ENCODE measurements at places on chromosomes 2 and 18.

DNA sequence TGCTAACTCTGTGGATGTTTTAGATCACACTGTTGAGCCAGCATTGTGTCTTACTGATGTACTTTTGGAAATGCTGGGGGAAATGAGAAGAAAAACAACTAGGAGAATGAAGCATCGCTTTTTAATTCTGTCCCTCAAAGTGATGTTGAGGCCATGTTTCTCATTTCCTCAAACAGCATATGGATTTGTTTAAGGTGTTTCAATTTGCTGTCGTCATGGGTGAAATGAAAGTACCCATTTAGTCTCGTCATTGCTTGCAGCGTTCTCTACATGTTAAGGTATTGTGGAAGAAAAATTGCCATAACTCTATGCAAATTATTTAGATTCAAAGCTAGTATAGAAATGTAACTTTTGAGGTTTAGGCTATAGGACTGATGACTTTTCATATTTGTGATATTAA is 151.3 kb downstream of the KCTD1 start:
- DNase-seq, result no peak

- no peak for DNase-seq
Measured at GRCh38 chr2:159035790-159036411, 67.5 kb downstream of the TANC1 start.

GRCh38 chr2:168639441-168639898 is 163.0 kb upstream of the NOSTRIN start:
- DNase-seq, result no peak

GRCh38 chr2:109166811-109167210 is 37.8 kb downstream of the SH3RF3 start:
- no peak for DNase-seq

DNA sequence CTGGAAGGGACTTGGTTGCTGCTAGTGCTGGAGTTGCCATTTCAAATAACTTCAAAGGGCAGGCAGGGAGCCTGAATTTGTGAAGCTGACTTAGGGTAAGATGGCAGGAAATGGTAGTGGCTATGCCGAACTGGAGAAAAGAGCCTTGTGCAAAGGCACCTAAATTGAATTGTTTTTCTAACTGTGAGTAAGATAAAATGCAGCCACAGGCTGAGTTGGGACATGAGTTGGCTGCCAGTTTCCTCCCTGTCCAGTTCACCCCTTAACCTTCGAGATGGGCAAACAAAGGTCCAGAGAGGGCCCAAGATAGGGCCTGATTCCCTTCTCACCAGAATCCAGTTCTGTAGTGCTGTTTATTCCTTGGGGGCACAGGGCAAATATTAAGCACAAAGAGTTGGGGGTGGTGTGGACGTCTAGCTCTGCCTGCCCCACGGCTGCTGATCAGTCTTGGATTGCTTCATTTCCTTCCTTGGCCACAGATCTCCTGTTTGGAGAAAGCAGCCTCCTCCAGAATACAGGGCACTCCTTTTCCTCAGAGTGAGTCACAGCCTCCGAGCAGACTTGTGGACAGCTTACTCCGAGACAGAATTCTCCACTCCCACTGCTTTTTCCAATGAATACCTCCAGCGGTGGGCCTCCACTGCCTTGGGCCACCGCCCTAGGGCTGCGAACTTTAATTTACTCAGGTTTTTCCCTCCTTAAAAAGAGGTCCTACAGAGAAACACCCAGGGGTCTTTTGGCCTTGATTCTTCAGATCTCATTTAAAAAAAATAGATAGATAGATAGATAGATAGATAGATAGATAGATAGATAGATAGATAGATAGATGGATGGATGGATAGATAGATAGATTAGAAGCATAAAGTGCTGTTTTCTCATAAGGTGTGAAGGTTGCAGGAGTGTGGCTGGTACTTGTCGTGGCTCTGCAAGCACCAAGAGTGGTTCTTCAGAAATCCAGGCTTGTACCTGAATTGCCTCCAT is 18.4 kb upstream of the SLC20A1 start:
- DNase-seq, result no peak

DNA sequence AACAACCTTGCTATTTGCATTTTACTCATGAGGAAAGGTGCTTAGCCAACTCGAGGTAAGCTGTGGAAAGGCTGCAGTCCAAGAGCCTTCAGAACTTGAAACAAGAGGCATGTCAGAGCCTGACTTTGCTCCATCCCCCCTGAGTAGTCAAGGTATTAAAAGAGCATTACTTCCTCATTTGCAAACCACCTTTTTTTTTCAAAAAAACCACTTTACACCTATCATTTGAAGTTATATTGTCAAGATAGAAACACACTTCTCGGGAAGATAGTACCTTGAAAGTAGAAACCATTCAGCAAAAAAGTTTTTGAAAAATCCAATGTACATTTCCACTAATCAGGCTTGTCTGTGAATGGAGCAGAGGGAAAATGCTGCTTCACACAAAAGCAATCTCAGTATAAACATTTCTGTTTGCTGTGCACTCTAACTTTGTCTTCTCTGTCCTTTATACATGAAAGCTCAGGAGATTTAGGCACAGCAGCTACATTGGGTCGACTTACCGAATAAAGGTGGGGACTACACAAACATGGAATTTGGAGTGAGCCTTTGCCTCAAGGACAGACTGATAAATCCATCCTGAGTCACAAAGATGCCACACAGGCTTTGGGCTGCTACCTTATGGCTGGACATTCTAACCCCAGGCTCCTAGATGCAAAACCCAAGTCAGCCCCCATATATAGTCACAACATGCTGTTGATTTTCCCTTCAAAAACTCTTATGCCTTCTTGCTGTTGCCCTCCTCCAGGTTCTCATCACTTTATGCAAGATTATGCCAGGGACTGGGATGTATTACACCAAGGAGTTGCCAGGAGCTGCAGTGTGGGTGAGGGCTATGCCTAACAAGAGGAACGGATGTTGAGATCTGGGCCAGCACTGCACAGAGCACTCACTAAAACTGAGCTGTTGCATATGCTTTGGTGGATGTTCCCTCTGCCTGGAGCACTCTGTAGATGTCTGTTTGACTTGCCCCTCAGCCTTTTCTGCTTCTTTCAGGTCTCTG is 41.4 kb upstream of the EML4 start:
- no peak for DNase-seq

GRCh38 chr2:198873503-198874471 is 584.0 kb downstream of the SATB2 start:
- no peak for DNase-seq

DNA sequence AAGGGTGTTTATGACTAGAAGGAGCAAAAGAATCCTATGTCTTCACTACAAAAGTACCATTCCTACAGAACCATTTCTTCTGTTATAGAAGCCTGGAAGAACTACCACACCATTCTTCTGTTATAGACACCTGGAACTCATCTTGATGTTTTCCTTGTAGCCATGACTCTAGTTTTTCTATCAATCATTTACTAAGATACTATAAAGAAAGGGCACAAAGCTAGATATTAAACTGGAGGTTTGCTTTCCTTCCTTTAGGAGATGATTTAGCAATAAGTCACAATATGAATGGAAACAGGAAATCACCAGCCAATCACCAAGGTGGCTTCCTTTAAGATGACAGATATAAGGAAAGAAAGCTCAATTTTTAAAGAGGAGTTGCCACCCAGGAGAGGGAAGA is 100.3 kb upstream of the NEUROD1 start:
- DNase-seq, result no peak

DNA sequence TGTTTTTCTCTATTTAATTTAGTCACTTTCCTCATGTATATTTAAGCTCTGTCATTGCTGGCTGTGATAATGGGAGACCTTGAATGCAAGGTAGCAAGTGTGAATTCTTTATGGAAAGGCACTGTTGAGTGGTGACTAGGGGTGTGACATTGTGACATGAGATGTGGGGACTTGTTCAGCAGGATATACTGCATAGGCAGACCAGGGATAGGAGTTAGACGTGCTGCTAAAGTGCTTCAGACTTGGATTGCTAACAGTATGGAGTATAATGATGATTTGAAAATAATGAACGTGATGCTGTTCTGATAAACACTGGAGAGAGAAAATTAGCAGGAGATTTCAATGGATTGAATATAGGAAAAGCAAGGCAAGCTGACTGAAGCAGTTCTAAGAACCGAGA is 135.1 kb downstream of the NCOA1 start:
- DNase-seq, result no peak

DNA sequence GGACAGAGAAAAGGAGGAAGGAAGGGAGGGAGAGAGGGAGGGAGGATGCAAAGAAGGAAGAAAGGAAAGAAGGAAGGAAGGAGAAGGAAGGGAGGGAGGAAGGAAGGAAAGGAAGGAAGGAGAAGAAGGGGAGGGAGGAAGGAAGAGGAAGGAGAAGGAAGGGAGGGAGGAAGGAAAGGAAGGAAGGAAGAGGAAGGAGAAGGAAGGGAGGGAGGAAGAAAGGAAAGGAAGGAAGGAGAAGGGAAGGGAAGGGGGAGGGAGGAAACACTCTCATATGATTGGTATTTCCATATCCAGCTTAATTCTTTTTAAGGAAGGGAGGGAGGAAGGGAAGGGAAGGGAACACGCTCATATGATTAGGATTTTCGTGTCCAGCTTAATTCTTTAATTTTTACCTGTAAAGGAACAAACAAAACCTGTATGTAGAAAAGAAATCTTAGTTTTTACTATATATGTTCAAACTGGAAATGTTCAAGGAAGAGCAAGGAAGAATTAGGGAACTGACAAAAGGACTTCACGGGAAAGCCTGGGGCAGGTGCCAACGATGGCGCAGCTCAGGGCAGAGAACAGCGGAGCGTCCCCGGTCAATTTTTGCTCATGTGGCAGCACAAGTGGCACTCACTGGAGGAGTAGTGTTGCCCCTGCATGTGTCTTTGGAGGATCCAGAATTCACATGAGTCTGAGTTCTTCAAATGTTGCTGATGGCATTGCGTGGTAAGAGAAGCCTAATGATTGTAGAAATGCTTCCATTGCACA is 228.6 kb downstream of the ZNF516 start:
- DNase-seq, result no peak

DNA sequence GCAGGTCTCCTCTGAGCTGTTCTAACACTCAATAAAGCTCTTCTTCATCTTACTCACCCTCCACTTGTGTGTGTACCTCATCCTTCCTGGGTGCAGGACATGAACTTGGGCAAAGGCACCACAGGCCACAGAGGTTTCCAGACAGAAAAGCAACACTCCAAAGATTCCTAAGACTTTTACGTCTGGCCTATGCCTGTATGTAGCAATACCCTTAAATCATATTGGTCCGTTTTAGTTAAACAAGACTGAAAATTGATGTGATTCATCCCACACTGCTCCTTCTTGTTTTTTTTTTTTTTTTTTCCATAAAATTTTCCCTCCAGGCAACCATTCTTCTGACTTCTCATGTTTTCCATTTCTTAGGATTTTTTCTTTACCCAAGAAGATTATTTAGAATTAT is 404.3 kb downstream of the PID1 start:
- no peak for DNase-seq

DNA sequence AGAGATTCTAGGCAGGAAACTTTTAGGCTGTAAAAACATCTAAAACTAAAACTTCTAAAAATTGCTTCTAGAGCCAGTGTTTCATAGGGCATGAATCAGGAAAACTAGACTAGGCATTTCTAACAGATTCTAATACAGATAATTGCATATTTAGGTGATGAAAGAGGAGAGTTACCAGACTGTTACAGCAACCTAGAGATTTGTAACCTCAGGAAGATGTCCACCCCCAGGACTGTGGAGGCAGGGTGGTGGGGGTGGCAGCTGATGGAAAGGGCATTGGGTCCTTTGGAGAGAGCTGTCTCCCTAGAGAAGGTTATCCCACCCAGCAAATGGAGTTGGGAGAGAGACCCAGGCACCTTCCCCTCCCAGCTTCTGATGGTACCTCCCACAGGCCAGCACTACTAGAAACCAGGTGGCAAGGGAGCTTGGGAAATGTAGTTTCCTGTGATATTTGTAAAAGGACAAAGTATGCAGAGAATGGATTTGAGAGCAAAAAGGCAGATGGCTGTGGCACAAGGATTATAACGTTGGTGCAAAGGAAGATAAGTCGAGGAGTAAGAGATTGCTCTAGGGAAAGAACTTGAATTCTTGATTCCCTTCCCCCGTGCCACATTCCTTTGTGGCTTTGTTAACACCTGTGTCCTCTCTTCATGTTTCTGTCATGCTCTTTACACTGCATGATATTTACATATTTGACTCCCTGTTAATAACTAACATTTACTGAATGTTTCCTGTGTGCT is 75.6 kb upstream of the MGAT5 start:
- DNase-seq, result no peak

DNA sequence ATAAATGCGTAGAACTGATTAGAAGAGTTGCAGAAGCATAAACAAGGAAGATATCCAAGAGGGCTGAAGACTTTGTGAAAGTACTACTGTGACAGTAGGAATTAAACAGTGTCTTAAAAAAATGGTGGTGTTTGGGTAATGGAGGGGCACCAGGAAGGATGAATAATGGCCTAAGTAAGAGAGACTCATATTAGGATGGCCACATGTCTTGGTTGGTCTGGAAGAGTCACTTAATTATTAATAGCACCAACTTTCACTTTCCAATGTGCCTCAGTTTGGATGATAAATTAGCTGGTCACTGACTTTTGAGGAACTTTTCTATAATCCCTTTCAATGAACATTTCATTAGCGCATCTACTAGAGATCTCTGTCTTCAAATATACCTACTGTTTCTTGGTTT is 372.2 kb downstream of the NYAP2 start:
- no peak for DNase-seq

DNA sequence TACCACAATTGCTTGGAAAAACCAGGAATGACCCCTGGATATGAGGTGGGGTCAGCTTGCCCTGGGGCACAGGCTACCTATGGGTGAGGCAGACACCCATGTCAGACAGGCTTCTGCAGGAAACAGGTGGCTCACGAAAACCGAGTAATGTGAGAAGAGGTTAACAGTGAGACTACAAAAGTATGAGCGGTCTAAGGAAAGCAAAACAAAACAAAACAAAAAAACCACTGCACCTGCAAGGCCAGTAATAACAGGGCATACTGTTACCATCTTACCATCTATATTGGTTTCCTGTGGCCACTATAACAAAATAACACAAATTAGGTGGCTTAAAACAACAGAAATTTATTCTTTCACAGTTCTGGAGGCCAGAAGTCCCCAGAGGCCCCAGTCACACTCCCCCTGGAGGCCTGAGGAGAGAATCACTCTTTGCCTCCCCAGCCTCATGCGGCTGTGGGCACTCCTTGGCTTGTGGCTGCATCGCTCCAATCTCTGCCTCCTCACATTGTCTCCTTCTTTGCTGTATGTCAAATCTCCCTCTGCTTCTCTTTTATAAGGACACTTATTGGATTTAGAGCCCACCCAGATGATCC is 86.6 kb upstream of the EPC2 start:
- no peak for DNase-seq

- peak; percentile 60 for DNase-seq
Measured at GRCh38 chr2:45993476-45993991, 303.7 kb upstream of the EPAS1 start.
